ENCODE measurements at places on chromosomes 3 and 15.
A peak's percentile ranks its signal among the peaks of the same experiment; 100 is the strongest.

DNA sequence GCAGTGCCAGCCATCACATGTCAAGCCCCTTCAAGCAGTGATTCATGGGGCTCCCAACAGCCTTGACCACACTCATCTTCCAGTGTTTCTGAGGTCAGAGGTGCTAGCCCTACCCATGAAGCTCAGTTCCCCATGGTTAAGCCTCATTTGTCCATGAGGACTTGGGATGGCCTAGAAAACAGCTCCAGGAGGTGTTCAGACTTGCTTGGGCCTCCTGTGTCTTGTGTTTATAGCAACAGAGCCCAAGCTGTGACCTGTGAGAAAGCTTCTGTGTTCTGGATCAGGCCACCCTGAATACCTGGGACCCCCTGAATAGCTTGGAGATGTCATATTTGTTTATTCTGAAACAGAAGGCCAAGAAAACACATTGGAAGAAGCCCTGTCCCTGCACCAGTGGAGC lies 36.7 kb downstream of the LARP6 start:
- H3K27ac ChIP-seq: no peak overlapping the region
- H3K4me3 ChIP-seq: no peak overlapping the region
- peaks cover 12% of the 10 kb centered on the region for H3K4me1 ChIP-seq
- H3K27me3 ChIP-seq: no peaks in the 10 kb centered on the region

GRCh38 chr15:88696254-88696653 lies 57.4 kb downstream of the ISG20 start:
- H3K27me3 ChIP-seq: peaks cover 32% of the 10 kb centered on the region

GRCh38 chr3:23685541-23686258 lies 120.1 kb upstream of the UBE2E1 start:
- DNase-seq: no peak
- no peaks in the 10 kb centered on the region for H3K4me1 ChIP-seq
- H3K27ac ChIP-seq: no peak overlapping the region
- peaks cover 5% of the 10 kb centered on the region for H3K36me3 ChIP-seq
- H3K27me3 ChIP-seq: no peaks in the 10 kb centered on the region
- H3K4me3 ChIP-seq: no peak overlapping the region

DNA sequence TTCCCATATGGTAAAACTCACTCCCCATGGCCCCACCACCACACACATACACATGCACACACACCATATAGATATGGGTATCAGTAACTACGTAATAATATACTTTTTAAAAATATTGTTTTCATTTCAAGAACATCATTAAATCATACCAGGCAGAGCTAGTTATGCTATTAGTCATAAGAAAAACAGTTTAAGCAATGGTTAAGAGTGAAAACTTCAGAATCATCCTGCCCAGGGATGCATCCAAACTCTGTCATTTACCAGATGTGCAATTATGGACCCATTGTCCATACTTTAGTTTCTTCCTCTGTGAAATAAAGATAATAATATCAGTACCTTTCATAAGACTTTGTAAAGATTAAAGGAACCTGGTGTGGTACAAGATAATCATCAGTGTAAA lies 608.3 kb downstream of the RBMS3 start:
- H3K27ac ChIP-seq: no peak overlapping the region
- no peak overlapping the region for H3K4me3 ChIP-seq
- H3K4me1 ChIP-seq: no peaks in the 10 kb centered on the region
- H3K27me3 ChIP-seq: peaks cover 8% of the 10 kb centered on the region
- H3K36me3 ChIP-seq: peaks cover 1% of the 10 kb centered on the region

DNA sequence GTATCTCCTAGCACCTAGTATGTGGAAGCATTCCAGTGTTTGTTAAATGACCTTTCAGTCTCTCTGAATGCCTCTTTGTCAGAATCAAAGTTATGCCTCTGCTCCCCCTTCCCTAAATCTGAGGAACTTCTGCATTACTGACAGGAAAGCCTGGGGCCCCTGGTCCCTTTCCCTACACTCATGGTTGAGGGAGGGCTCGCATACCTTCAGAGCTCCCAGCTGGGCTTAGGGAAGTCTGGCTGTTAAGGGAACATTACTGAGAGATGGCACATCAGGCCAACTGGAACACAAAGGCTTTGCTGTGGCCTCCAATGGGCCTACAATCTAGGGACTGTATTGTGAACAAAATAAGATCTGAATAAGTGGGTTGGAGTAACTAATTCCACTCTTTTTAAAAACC lies 10.3 kb downstream of the PKM start:
- peak overlapping the region; percentile 32 for H3K4me3 ChIP-seq
- no peaks in the 10 kb centered on the region for H3K27me3 ChIP-seq

DNA sequence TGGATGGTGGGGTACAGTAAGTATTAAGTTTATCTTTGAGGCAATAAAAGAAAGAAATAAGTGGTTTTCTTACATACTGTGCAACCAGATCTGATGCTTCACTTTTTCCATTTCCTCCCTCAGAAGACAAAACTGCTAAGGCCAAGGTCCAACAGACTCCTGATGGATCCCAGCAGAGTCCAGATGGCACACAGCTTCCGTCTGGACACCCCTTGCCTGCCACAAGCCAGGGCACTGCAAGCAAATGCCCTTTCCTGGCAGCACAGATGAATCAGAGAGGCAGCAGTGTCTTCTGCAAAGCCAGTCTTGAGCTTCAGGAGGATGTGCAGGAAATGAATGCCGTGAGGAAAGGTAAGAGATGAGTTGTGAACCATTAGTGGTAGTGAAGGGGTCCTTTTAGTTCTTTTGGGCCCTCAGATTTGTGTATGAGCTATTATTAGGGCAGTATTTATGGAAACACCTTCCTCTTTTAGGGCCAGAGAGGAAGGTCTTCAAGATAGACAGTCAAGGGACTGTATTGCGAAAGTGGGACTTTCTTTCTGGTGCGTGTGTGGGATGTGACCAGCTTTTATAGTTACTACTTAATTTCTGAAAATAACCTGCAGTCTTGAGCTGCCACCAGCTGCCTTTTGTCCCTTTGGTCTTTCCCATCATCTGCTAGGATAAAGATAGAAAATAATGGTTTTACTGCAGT lies 4.6 kb downstream of the ALAS1 start:
- peaks cover 12% of the 10 kb centered on the region for H3K4me1 ChIP-seq
- H3K4me3 ChIP-seq: no peak overlapping the region
- H3K27ac ChIP-seq: no peak overlapping the region
- H3K27me3 ChIP-seq: no peaks in the 10 kb centered on the region
- H3K36me3 ChIP-seq: peaks cover 28% of the 10 kb centered on the region

GRCh38 chr3:17431484-17432045 lies 310.9 kb downstream of the TBC1D5 start:
- no peak overlapping the region for H3K27ac ChIP-seq
- no peak overlapping the region for H3K4me3 ChIP-seq
- peaks cover 3% of the 10 kb centered on the region for H3K4me1 ChIP-seq
- no peaks in the 10 kb centered on the region for H3K36me3 ChIP-seq
- DNase-seq: no peak

GRCh38 chr3:180694321-180694720 lies 15.0 kb upstream of the CCDC39 start:
- H3K27me3 ChIP-seq: peaks cover 3% of the 10 kb centered on the region
- H3K4me1 ChIP-seq: no peaks in the 10 kb centered on the region
- no peaks in the 10 kb centered on the region for H3K36me3 ChIP-seq
- no peak overlapping the region for H3K4me3 ChIP-seq

DNA sequence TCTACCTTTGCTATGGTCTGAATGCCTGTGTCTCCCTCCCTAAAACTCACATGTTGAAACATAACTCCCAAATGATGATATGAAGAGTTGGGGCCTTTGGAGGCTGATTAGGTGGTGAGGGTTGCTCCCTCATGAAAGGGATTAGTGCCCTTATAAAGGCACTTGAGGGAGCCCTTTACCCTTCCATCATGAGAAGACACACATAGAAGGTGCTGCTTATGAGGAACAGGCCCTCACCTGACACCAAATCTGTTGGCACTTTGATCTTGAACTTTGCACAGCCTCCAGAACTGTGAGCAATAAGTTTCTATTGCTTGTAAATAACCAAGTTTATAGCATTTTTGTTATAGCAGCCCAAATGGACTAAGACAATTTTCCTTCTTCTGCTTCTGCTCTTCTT lies 76.2 kb upstream of the ADAMTS9 start:
- peaks cover 22% of the 10 kb centered on the region for H3K4me1 ChIP-seq
- H3K27me3 ChIP-seq: no peaks in the 10 kb centered on the region
- H3K36me3 ChIP-seq: no peaks in the 10 kb centered on the region
- no peak overlapping the region for H3K4me3 ChIP-seq
- DNase-seq: no peak
- H3K27ac ChIP-seq: no peak overlapping the region

GRCh38 chr3:127729556-127730056 lies 56.9 kb downstream of the ABTB1 start:
- H3K27ac ChIP-seq: no peak overlapping the region
- H3K4me1 ChIP-seq: no peaks in the 10 kb centered on the region
- H3K27me3 ChIP-seq: peaks cover 55% of the 10 kb centered on the region
- DNase-seq: no peak
- no peaks in the 10 kb centered on the region for H3K36me3 ChIP-seq
- H3K4me3 ChIP-seq: no peak overlapping the region

- H3K27me3 ChIP-seq: peaks cover 34% of the 10 kb centered on the region
- H3K4me3 ChIP-seq: no peak overlapping the region
- peaks cover 7% of the 10 kb centered on the region for H3K4me1 ChIP-seq
- no peaks in the 10 kb centered on the region for H3K36me3 ChIP-seq
Observed at GRCh38 chr15:73924171-73924921, 1.9 kb upstream of the LOXL1 start.

- H3K4me3 ChIP-seq: no peak overlapping the region
- DNase-seq: no peak
- H3K36me3 ChIP-seq: no peaks in the 10 kb centered on the region
- no peak overlapping the region for H3K27ac ChIP-seq
Observed at GRCh38 chr15:100230784-100231183, 111.0 kb downstream of the ADAMTS17 start.

DNA sequence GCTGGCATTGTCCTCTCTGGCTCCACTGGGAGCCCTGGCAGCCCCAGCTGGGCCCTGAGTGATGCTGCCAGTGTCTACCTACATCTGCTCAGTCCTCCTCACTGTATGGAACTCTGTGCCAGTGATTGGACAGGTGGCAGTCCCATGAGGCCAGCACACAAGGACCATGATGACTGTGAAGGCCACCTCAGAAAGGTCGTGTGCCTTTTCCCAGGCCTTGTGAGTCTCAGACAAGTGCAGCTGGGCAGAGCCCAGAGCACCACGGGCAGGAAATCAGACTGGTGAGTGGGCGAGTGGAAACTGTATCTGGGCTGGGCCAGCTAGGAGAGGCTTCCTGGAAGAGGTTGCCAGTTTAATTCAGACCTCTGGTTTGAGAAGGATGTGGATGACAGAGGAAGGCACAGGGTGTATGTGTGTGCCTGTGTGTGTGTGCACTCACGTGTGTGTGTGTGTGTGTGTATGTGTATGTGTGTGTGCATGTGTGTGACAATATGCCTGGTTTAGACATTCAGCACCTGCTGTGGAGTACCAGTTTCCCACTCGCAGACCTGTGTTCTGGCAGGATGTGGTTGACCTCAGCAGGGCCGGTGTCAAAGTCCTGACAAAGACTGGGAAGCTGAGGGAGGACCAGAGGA lies 7.0 kb downstream of the MAPKAPK3 start:
- H3K27ac ChIP-seq: peak overlapping the region; percentile 63
- no peak overlapping the region for H3K4me3 ChIP-seq
- H3K36me3 ChIP-seq: no peaks in the 10 kb centered on the region
- H3K4me1 ChIP-seq: peaks cover 1% of the 10 kb centered on the region
- DNase-seq: no peak

DNA sequence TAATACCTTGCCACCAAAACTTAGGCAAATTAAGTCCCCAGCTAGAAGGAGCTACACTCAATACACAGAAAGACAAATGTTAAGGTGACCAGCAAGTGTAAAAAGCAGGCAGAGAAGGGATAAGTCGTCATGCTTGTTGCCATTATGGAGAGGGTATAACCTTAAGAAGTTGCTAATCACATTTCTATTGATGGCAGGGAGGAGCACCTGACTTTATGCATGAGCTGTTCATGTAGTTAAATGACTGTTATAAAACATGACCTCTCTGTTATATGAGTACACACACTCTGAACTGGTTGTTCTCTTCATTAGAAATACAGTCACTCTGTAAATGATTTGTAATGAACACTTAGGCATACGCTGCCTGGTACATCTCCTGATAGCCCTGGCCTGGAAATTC lies 6.6 kb upstream of the CCNL1 start:
- H3K27ac ChIP-seq: no peak overlapping the region
- H3K27me3 ChIP-seq: peaks cover 6% of the 10 kb centered on the region
- DNase-seq: no peak
- no peak overlapping the region for H3K4me3 ChIP-seq

- H3K36me3 ChIP-seq: no peaks in the 10 kb centered on the region
- peaks cover 6% of the 10 kb centered on the region for H3K4me1 ChIP-seq
- H3K27ac ChIP-seq: no peak overlapping the region
- no peaks in the 10 kb centered on the region for H3K27me3 ChIP-seq
- H3K4me3 ChIP-seq: no peak overlapping the region
- DNase-seq: no peak
Observed at GRCh38 chr3:158453004-158453403, 118.0 kb upstream of the MLF1 start.

GRCh38 chr3:69174871-69175737 lies 52.7 kb upstream of the LMOD3 start:
- no peaks in the 10 kb centered on the region for H3K27me3 ChIP-seq
- no peak for DNase-seq
- H3K4me3 ChIP-seq: no peak overlapping the region
- no peak overlapping the region for H3K27ac ChIP-seq

GRCh38 chr3:40310705-40311104 lies 1.2 kb downstream of the EIF1B start:
- H3K36me3 ChIP-seq: peaks cover 19% of the 10 kb centered on the region
- peak overlapping the region; percentile 100 for H3K4me3 ChIP-seq
- H3K4me1 ChIP-seq: peaks cover 24% of the 10 kb centered on the region
- no peak for DNase-seq
- H3K27ac ChIP-seq: peak overlapping the region; percentile 100

DNA sequence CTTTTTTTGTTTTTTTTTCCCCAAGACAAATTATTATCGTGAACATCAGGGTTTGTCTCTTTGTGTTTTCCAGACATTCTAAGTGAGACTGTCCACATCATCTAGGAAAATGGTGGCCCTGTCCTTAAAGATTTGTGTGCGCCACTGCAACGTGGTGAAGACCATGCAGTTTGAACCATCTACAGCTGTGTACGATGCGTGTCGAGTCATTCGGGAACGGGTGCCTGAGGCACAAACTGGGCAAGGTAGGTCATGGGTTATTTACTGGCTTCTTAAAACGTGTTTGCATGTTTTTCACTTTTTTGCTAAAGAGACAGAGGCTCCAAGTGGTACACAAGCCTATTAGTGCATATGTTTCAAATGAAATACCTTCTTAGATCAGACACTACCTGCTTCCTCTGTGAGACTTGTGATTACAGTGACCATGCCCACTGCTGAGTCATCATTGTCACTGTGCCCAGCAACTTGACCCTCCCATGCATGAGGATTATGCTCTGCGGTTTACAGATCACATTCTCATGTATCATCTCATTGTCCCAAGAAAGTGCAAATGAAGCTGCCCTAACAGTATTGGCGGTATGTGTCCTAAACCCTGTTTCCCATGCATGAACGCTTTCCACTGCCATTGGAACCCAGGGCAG lies 395.2 kb upstream of the TPM1 start:
- peaks cover 6% of the 10 kb centered on the region for H3K36me3 ChIP-seq
- H3K4me3 ChIP-seq: no peak overlapping the region
- peaks cover 5% of the 10 kb centered on the region for H3K4me1 ChIP-seq
- DNase-seq: no peak

All from progenitor cell of endocrine pancreas (in vitro differentiated cells).